ENCODE measurements at places on chromosomes 16 and 17.

GRCh38 chr16:4689864-4690704 is 3.3 kb upstream of the NUDT16L1 start:
- no peak for DNase-seq

- DNase-seq = no peak
These were observed 583.7 kb downstream of the KCNJ2 start for GRCh38 chr17:70752966-70753467.

GRCh38 chr16:57946181-57946801 is 24.6 kb downstream of the CNGB1 start:
- DNase-seq = no peak

DNA sequence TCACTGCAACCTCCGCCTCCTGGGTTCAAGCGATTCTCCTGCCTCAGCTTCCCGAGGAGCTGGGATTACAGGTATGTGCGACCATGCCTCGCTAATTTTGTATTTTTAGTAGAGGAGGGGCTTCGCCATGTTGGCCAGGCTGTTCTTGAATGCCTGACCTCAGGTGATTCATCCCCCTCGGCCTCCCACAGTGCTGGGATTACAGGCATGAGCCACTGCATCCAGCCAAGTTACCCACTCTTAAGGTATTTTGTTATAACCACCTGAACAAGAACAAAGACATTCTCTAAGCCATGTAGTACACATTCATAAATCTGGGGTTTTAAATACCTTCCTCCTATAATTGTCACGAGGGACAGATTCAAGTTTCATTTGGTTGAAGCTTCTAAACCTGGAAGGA is 12.3 kb upstream of the TMEM170A start:
- DNase-seq = no peak

GRCh38 chr16:89484923-89485679 is 5.3 kb downstream of the ANKRD11 start:
- DNase-seq = no peak

Measured in stimulated activated CD8-positive, alpha-beta memory T cell treated with anti-CD3 and anti-CD28 coated beads, Interleukin-7, amount 100 ng/mL, for 1 hour (primary cell).